Activated B cell treated with CpG ODN at 0.5 μM for 24 hours (primary cell): ENCODE measurements at places on chromosomes 5 and 9. TPM values are rescaled to one million over a fixed set of nuclear protein-coding genes. Genes with fewer than 3 reads are reported as not detected.

Gene SVEP1
- total RNA-seq: not detected in 2 replicates

Gene ANAPC2
- 75.7 and 93.9 TPM in 2 replicates for total RNA-seq

Gene RIGI
- 11.3 and 12.3 TPM in 2 replicates for total RNA-seq

Gene SCGB3A2
- total RNA-seq: not detected in 2 replicates

Gene DMRT3
- total RNA-seq: not detected in 2 replicates

Gene FUT7
- 3.9 and 5.0 TPM in 2 replicates for total RNA-seq

Gene ENTREP1
- total RNA-seq: not detected in 2 replicates

Gene TNC
- total RNA-seq: not detected in 2 replicates

Gene FAM151B
- total RNA-seq: 0.47 TPM in 1 of 2 replicates, not detected in the other

Gene HTR4
- not detected in 2 replicates for total RNA-seq

Gene ORM2
- total RNA-seq: not detected in 2 replicates

Gene C6
- not detected in 2 replicates for total RNA-seq

Gene SPINK4
- total RNA-seq: not detected in 2 replicates

Gene NAA35
- total RNA-seq: 16.5 and 18.9 TPM in 2 replicates

Gene PPP2R2B
- not detected in 2 replicates for total RNA-seq

Gene TXNDC8
- total RNA-seq: not detected in 2 replicates

Gene PCAT7
- total RNA-seq: not detected in 2 replicates

Gene NR4A3
- total RNA-seq: 20.7 and 21.5 TPM in 2 replicates

Gene RORB
- not detected in 2 replicates for total RNA-seq

Gene PCSK5
- not detected in 2 replicates for total RNA-seq

Gene P4HA2
- 0.29 and 0.44 TPM in 2 replicates for total RNA-seq

Gene GABRB2
- 0.29 TPM in 1 of 2 replicates, not detected in the other for total RNA-seq

Gene TENT4A
- total RNA-seq: 42.4 and 51.2 TPM in 2 replicates

Gene OCLN
- 1.9 and 2.2 TPM in 2 replicates for total RNA-seq

Gene WDR38
- not detected in 2 replicates for total RNA-seq

Gene BAAT
- total RNA-seq: not detected in 2 replicates

Gene GABRP
- total RNA-seq: not detected in 2 replicates

Gene SPATA31D4
- not detected in 2 replicates for total RNA-seq

Gene PCDHB4
- not detected in 2 replicates for total RNA-seq

Gene DMGDH
- total RNA-seq: not detected in 2 replicates

Gene TMEM171
- not detected in 2 replicates for total RNA-seq

Gene GRXCR2
- total RNA-seq: not detected in 2 replicates

Gene SH3GL2
- total RNA-seq: not detected in 2 replicates

Gene TAL2
- 0.38 TPM in 1 of 2 replicates, not detected in the other for total RNA-seq

Gene UGT3A1
- total RNA-seq: not detected in 2 replicates

Gene SLC46A2
- total RNA-seq: not detected in 2 replicates

Gene NAIF1
- 10.4 and 11.1 TPM in 2 replicates for total RNA-seq

Gene FOXD4L6
- not detected in 2 replicates for total RNA-seq

Gene CTNND2
- total RNA-seq: not detected in 2 replicates

Gene BRINP1
- not detected in 2 replicates for total RNA-seq

Gene SPATA9
- not detected in 2 replicates for total RNA-seq

Gene NEUROG1
- total RNA-seq: not detected in 2 replicates

Gene GLT6D1
- total RNA-seq: not detected in 2 replicates

Gene TMEM252
- total RNA-seq: not detected in 2 replicates

Gene COL15A1
- total RNA-seq: 0.07 and 0.15 TPM in 2 replicates

Gene SOHLH1
- not detected in 2 replicates for total RNA-seq

Gene FBP1
- 0.80 and 1.2 TPM in 2 replicates for total RNA-seq

Gene CXCL14
- not detected in 2 replicates for total RNA-seq

Gene TRPM3
- total RNA-seq: not detected in 2 replicates

Gene MEIKIN
- not detected in 2 replicates for total RNA-seq

Gene NUTM2G
- not detected in 2 replicates for total RNA-seq
